Activated T-cell treated with anti-CD3 and anti-CD28 coated beads for 48 hours (primary cell): ENCODE measurements at places on chromosomes 1 and 21.

DNA sequence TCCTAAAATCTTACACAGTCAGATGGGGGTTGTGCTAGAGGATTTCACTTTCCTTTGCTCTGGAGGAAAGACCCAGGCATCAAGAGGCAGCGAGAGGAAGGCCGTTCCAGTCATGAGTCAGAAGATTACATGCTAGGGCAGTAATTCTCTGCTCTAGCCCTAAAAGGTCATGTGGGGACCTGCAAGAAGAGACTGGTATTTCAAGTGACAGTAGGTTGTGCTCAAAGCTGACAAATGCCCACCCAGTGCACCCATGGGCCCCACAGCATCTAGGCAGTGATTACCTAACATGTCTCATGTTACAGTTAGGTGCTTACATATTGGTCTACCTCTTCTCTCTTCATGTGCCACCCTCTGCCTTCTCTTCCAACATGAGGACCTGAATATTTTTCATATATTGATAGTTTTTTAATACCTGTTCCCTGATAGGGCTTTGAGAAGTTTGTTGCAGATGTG is 99.7 kb upstream of the BEND5 start:
- DNase-seq: no peak

- DNase-seq: no peak
Observed at GRCh38 chr1:53860967-53861411, 22.9 kb upstream of the NDC1 start.

- no peak for DNase-seq
Observed at GRCh38 chr1:223225481-223225880, 82.4 kb upstream of the TLR5 start.

DNA sequence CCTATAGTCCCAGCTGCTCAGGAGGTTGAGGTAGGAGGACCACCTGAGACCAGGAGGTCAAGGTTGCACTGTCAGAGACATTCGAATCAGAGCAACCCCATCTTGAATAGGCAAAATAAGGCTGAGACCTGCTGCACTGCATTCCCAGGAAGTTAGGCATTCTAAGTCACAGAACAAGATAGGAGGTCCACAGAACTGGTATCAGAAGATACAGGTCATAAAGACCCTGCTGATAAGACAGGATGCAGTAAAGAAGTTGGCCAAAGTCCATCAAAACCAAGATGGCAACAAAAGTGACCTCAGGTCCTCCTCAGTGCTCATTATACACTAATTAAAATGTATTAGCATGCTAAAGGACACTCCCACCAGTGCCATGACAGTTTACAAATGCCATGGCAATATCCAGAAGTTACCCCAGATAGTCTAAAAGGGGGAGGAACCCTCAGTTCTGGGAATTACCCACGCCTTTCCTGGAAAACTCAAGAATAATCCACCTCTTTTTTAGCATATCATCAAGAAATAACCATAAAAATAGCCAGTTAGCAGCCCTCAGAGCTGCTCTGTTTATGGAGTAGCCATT is 65.2 kb upstream of the KLHDC7A start:
- DNase-seq: no peak

DNA sequence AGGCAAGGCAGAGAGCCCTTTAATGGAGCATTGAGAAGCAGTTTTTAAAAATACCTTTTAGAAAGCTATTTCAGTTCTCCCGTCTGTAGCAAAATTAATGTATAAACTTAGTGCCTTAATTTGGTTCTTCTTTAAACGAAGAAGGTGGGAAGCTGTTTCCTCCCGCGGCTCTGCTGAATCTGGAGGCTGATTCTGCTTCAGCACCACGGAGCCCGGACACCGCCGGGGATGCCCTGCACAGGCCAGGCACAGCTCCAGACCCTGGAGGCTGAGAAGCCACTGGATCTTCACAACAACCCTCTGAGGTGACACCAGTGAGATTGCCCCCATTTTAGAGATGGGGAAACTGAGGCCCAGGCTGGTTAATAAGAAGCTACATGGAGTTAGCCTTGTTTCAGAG is 175.8 kb upstream of the VAMP3 start:
- DNase-seq: no peak

DNA sequence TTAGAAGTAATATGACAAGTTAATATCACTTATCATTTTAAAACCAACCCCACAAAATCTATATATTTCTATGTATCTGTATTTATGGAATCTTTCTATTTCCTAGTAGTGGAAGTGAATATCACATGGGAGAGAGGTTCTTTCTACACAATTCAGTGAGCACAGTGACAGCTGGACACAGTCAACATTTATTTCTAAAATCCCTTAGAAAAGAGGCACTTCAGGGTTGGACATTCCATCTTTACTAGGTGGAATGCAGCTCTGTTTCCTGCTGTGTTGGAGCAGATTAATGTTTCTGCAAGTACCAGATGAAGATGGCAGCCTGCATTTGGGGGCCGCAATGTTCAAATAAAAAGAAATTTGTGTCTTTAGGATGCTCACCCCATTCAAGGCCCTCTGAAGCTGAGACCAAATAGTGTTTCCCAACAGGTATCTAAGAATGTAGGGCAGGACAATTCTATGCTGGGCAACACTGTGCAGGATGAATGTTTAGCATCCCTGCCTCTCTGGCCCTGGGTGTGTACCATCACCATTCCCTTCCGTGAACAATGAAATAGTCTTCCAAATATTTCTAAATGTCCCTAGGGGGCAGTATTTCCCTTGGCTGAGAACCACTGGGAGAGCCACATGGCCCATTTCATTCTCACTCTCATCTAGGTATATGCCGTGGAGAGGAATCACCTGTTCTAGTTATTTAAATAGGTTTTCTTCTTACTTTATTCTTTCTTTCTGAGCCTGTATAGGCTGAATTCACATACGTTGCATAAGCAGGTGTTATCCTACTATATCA is 394.8 kb downstream of the PRDM2 start:
- no peak for DNase-seq
